Activated CD8-positive, alpha-beta memory T cell treated with anti-CD3 and anti-CD28 coated beads for 24 hours (primary cell): ENCODE measurements at places on chromosomes 11 and 22.

DNA sequence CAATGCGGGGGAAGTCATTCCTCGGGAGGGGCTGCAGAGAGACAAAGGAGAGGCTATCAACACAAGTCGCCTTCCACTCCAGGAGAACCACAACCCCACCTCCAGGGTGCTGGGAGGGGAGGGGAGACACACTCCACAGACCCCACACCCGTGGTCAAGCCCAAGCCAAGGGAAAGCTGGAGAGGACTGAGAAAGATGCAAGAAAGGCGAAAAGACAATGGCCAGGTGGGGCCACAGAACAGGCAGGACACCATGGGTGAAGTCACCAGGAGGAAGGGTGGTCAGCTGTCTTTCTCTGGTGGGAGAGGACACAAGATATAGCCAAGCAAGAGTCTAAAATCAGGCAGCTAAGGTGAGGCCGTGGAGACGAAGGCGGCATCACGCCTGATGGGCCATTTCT lies 16.0 kb downstream of the HDHD5 start:
- no peak for DNase-seq

DNA sequence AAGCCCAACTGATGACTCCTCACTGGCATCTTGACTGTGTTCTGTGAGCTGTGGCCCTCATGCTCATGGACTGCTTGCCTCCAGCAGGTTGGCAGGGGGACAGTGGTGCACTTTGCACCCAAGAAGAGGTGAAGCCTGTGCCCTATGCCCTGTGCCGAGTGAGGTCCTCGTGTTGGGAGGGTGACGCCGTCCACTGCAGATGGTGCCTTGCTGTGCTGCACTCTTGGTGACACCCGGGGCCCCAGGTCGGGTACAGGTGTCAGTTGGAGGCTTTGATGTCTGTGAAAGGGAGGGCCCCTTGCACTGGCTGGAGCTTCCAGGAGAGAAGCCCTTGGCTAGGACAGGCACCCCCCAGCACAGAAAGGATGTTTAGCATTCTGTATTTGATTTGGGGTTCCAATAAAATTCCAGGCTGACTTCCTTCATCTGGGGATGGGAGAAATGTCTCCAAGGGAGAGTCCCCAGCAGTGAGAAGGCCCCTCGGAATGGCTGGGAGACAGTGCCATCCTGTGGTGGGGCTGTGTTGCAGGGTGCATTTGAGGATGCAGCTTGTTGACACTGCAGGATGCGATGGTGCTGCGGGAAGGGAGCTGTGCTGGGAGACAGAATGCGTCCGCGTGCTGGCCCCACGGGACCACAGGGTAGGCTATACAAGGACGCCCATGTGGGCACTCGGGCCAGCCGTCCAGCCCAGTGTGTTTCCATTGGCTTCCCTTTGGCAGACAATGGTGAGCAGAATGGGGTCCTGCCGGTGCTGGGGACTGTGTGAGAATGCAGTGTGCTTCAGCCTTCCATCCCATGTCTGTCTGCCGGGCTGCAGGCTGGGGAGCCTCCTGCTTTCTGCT lies 2.5 kb upstream of the ZDHHC8 start:
- peak; percentile 81 for DNase-seq

- peak; percentile 71 for DNase-seq
These were observed 16.1 kb downstream of the CPT1A start for GRCh38 chr11:68825571-68825970.

DNA sequence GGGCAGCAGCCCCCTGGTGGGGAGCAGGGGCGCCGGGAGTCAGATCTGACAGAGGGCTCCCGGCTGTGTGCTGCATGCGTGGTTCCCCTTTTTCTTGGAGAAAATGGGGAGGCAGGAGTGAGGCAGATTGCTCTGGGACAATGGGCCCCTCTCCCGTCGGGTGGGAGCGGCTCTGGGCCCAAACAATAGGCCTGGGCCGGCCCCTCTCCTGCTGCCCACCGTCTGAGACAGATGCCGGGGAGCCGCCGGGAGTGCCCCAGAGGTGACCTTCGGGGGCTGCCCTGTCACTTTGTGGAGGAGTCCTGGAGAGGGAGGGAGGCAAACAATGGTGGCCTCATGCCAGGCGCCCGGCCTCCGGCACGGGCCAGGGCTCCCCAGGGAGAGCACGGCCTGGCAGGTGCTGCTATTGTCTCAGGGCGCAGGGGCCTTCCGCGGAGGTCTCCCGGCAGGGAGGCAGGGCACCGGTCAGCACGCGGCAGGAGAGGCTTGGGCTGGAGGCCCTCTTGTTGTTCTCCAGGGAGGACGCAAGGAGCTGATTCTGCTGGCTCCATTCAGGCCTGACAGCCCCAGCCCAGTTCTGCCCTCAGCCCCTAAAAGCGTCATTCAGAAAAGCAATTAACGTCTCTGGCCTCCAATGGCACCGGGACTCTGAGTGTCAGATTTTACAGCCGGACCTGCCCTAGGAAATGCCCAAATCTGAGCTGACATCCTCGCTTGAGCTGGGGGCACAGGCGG lies 44.8 kb downstream of the SMIM38 start:
- DNase-seq, result no peak

DNA sequence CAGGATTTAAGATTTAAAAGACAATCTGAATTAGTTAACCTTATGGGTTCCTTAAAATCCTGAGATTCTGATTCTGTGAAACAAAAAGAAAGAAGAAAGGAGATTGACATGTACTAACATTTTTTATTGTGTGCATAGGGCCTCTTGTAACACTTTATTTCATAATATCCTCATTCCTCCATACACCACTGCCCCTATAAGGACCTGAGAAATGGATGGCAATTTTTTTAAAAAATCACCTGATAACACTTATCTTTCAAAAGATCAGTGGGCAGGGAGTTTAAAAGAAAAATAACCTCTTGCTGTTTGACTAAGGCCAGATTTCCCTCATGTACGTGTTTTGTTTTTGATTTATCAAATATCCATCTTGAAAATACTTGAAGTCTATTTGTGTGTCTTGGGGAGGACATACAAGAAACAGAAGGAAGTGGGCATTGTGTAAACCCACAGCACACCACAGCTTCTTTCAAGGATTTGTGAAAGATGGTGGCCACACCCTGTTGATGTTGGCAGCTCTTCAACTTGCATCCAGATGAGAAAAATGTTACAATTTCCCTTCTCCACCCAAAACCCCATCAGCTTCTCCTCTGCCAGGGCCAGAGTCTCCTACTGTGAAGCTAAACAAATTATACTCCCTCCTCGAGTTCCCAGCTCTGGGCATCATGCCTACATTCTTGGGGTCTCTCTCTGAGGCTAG lies 35.0 kb upstream of the MPEG1 start:
- no peak for DNase-seq

DNA sequence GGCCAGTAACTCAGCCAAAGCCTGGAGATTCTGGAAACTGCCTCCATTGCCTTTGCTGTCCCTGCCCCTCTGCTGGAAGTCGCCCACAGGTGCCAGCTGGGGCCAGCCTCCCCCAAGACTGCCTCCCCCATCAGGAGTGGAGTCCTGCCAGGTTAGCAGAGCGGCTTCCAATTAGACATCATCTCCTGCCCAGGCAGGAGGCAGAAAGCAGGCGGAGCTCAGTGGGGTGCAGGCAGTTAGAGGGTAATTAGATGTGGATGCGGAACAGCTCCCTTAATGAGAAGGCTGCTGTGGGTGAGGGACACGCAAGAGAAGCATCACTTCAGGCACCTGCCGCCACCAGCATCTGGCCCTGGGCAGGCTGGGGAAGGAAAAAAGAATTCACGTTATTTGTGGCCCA lies 90.9 kb upstream of the TP53I11 start:
- DNase-seq, result no peak

DNA sequence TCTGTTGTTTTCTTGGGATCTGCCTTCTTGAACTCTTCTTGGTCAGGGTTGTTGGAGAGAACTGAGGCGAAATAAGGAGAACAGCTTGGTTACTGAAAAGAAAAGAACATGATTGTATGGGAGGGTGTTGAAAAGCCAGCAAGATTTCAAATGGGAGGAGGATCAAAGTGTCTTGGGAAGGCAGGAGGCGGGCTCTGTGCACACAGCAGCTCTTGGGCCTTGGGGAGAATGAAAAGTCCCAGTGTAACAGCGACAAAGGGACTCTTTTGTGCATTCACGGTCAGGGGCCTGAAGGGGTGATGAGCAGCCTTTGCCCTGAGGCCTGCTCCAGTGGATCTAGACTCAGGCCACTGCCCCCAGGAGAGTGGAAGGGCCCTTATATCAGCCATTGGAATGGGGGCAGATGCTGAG lies 135.4 kb downstream of the ADAMTS15 start:
- DNase-seq, result no peak

DNA sequence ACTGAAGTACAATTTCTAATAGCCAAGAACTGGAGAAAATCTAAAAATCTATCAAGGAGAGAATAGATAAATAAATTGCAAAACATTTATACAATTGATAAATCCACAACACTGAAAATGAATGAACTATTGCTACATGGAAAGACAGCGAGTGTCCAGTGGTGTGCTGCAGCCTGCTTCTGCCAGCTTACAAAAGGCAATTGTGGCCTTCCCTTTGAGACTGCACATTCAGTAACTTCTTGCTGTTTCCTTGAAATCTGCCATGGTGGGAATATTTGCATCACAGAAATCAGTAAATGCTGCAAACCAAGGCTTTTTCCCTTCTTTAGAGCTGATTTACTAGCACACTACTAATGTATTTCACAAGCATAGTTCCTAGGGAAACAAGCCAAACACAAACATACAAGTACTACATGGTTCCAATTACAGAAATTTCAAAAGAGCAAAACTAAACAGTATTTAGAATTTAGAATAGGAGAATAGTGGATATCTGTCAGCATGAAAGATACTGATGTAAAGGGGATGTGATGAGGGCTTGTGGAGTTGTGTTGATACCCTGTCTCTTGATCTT lies 76.9 kb upstream of the TRIM77 start:
- DNase-seq, result no peak

- no peak for DNase-seq
These were observed 93.3 kb downstream of the RCN1 start for GRCh38 chr11:32184041-32184722.

- peak; percentile 64 for DNase-seq
These were observed 670 bp downstream of the NEFH start for GRCh38 chr22:29480512-29481264.

- no peak for DNase-seq
These were observed 148.0 kb downstream of the NTM start for GRCh38 chr11:131518305-131518838.
